ENCODE measurements at places on chromosomes 7 and 10. TPM values are rescaled to one million over a fixed set of nuclear protein-coding genes. Genes with fewer than 3 reads are reported as not detected.

MSMB gene
- not detected for total RNA-seq

AASS gene
- 19.3 TPM for total RNA-seq

CTAGE4 gene
- total RNA-seq = 0.31 TPM

NPFFR1 gene
- 0.31 TPM for total RNA-seq

FAM25C gene
- total RNA-seq = not detected

C10orf95 gene
- total RNA-seq = not detected

JAZF1 gene
- 62.1 TPM for total RNA-seq

SERPINE1 gene
- total RNA-seq = 0.78 TPM

XRCC2 gene
- total RNA-seq = 2.0 TPM

All from occipital lobe (tissue), 3 donors.